ENCODE measurements at places on chromosomes 12 and 14.

- no peak for DNase-seq
Observed at GRCh38 chr14:56944397-56944796, 134.1 kb upstream of the OTX2 start.

DNA sequence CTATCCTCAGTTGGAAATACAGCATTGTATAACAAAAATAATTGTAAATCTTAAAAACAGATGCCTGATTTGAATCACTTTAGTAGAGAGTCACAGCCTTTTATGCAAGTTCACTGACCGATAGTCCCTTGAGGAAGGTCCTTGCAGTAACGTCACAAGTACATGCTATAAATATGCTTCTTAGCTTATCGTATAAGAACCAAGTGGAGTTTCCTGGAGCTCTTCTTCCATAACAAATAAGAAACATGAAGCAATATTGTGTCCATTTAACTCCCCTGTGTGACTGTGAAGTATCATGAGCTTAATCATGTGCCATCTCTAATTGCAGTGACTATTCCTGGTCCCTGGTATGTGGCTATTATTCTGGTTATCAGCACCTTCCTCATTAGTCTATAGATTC lies 107.9 kb downstream of the SLC38A4 start:
- DNase-seq = no peak

DNA sequence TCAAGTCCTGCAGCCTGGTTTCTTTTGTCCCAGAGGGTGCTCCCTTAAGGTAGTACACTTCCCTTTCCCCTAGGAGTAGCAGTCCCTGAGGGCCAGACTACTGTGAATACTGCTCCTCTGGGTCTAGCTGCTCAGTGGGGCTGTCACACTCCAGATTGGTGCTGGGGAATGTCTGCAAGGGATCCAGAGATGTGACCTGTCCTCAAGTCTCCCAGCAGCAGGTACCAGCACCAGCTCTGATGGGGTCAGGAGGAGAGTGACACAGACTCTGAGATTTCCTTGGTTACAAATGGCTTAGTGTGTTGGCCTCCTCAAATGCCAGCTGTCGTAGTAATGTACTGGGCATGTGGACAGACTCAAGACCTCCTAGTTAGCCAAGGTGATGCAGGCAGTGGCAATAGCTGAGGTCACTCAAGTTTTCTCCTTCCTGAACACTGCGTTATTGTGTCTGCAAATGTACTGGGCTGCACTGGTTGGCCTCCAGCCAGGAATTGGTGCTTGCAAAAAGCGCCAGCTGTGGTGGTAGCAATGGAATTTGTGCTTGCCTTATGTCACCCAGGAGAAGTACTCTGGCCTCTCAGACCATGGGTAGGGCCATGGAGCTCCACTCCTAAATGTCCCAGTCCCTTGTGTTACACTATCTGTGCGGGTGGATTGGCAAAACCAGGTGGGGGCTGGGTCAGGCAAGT lies 36.4 kb upstream of the AEBP2 start:
- no peak for DNase-seq

DNA sequence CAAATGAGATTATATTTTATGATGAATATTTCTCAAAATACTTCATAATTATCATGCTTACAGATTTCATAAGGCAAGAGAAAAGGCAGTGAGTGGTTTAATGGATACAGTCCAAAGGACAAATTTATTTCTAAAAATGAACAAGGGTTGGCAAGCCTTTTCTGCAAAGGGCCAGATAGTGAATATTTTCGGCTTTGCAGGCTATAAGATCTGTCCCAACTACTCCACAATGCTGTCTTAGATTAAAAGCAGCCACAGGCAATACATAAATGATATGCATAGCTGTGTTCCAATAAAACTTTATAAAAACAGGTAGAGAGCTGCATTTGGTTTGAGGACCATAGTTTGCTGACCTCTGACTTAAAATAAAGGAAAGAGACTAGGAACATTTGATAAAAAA lies 42.9 kb upstream of the STK38L start:
- no peak for DNase-seq

DNA sequence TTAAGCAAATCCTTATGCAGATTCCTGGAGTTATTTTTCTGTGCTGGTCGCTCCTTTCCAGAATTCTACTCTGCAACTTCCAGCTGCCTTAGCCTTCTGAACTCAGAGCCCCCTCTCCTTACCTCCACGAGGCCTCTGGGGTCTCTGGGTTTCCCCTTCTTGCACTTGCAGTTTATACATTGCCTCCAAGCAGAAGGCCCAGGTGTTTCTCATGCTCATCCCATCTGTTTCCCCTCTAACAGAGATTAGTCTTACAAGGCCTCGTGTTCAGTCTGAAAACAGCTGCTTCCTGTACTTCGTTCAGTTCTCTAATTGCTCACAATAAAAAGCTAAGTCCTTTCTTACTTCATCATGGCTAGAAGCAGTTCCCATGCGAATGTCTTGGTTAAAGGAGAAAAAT lies 134.4 kb upstream of the FGD4 start:
- no peak for DNase-seq

DNA sequence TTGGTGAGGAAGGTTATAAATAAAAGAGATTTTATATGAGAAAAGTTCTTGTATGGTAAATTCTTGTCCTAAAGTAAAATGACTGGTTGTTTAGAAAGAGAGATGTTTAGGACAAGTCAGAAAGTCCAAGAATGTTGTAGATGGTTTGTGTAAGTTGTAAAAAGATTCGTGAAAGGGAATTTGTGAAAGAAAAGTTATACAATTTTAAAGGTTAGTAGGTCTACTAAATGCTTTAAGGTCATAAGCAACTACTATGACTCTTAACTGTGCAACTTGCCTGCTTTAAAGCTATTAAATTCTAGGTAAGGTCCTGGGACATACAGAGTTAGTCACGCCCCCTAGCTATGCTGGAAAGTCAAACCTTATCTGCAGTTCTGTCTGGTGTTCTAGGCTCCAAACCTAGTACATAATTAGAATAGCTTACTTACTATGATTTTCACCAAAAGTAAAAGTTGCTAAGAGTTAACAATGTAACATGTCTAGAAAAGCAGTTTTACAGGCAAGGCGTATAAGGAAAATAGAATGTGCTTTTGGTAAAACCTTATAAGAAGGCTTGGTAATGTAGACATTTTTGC lies 11.2 kb upstream of the DHRS2 start:
- no peak for DNase-seq

GRCh38 chr12:26632756-26633155 lies 200.2 kb downstream of the ITPR2 start:
- no peak for DNase-seq

GRCh38 chr14:63277591-63278183 lies 41.0 kb downstream of the GPHB5 start:
- no peak for DNase-seq

DNA sequence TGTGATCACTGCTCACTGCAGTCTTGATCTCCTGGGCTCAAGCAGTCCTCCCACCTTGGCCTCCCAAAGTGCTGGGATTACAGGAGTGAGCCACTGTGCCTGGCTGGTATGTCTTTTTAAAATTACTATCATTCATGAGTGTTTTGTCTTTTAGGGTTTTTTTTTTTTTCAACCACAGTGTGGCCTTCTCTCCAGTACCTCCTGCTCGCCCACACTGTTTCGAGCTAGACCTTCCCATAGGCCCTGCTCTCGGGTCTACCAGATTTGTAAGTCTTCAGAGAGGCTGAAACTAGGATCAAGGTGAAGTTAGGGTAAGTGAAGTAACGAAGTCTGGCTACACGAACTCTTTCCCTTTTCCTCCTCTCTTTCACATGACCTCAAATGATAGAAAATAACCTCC lies 1.5 kb downstream of the BIN2 start:
- DNase-seq = no peak

DNA sequence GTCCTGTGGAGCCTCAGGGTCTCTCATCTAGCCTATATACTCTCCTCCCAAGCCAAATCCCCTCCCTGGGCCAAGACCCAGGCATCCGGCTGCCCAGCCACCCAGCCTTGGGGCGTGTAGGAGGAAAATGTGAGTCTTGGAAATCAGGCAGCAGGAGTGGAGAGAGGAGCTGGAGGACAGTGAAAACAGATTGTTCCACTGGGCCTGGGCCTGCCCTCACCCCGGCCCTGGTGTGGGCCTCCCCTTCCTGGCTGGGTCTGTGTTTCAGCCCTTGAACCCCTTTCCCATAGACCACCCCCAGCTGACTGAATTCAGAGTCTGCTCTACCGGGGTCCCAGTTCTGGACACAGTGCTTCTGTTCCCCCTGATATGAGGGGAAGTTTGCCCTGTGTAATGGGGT lies 6.7 kb downstream of the ITGA5 start:
- DNase-seq = no peak

- DNase-seq = no peak
Observed at GRCh38 chr12:98772818-98773217, 127.7 kb downstream of the APAF1 start.

DNA sequence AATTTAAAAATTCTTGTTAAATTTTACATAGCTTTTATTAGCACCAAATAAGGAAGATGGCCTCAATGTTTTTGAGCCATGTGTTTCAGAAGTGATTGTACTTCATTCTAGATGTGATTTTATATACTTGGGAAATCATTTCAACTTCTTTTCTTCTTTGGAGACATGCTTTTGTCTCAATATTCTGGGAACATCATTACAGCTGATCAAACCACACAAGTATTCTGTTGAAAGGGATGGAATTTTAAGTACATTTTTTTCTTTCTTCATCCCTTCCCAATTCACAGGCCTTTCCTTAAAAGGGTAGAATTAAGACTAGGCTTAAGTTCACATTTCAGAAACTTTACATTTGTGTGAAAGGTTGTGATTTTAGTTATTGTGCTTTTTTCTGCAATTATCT lies 66.4 kb downstream of the PAPOLA start:
- no peak for DNase-seq

DNA sequence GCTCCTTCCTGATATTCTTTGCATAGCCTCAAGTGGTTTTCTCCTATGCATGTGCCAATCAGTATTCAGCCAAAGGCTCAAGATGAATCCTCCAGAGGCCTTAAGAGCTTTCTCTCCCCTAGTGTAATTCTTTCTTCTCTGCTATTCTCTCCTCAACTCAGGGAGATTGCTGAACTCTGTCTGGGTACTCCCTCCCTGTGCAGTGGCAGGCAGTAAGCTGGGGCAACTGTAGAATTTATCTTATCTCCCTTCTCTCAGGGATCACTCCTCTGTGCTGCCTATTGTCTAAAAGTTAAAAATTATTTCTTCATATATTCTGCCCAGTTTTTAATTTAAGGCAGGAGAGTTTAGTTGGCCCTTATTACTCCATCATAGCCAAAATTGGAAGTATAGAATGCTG lies 28.5 kb upstream of the RTRAF start:
- DNase-seq = no peak

GRCh38 chr12:53097564-53098353 lies at the start of gene IGFBP6:
IGFBP6 (plus strand) TSS chr12:53097667; CDS start chr12:53097718, 51 bp downstream.
- DNase-seq = no peak

DNA sequence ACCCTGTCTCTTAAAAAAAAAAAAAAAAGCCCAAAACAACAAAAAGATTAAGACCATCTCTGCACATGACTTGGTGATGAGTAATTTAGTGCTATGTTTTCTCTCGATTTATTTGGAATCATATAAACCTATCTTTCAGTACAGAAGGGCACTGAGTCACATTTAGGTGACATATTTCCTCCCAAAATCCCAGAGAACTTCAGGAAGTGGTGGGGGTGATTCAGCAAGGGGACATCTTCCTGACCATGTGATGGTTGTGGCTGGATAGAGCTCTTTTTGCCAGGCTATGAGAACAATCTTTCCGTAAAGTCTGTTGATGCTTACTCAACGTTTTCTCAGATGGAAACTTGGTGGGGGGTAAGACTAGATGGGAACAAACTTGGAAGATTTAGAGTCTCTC lies 50.0 kb downstream of the PPFIBP1 start:
- no peak for DNase-seq
